ENCODE measurements at places on chromosomes 5 and 9.

- DNase-seq = no peak
Observed at GRCh38 chr5:72093217-72093616, 14.1 kb upstream of the MAP1B start.

DNA sequence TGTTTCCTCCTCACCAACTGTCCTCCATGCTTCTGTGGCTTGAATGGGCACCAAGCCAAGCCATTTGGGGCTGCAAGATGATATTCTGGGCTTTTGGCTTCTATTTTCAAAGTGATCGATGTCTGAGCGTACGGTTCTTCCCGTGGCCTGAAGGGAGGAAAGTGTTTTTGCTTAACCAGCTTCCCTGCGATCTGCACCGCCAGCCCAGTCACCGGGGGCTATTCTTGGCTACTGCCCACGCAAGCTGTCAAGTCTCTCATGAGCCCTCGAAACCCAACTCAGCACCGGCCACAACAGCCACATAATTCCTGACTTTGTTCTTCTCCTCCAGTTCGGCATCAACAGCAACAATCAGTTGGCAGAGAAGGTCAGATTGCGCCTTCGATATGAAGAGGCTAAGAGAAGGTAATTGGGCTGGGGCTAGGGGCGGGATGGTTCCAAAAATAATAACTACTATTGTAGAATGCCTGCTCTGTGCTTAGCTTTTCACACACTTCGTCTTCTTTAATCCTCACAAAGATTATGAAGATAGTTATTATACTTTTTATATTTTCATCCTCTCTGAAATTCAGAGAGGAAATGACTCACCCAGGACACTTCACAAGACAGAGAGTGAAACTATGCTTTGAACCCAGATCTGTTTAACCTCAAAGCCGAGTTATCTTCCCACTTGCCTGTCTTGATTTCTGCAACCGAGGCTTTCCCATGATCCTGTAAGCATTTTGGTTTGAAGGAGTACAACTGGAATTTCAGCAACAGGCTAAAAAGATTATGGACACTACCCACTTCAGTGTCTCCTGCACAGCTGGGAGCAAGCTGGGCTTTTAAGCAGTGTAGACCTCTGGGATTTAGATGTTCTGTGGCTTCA lies 76.4 kb upstream of the RARS1 start:
- DNase-seq = no peak

DNA sequence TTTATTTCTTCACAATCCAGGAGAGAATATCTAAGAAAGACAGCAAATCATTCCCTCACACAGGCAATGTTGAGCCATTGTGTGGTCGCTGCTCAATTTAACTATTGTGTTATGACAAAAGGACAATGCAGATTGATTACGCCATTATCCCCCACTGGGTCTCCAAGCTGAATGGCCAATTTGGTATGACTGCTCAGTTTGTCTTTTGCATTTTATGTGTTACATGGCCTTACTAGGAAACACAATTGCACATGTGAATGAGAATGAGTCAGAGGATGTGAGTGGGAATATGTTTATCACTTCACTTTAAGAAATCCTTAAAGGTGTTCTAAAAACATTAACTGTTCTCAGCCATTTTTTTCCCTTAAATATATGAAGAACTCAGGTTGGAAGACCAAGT lies 108.3 kb downstream of the FAM174A start:
- DNase-seq = no peak

GRCh38 chr9:13956107-13956506 lies 357.8 kb downstream of the NFIB start:
- no peak for DNase-seq

DNA sequence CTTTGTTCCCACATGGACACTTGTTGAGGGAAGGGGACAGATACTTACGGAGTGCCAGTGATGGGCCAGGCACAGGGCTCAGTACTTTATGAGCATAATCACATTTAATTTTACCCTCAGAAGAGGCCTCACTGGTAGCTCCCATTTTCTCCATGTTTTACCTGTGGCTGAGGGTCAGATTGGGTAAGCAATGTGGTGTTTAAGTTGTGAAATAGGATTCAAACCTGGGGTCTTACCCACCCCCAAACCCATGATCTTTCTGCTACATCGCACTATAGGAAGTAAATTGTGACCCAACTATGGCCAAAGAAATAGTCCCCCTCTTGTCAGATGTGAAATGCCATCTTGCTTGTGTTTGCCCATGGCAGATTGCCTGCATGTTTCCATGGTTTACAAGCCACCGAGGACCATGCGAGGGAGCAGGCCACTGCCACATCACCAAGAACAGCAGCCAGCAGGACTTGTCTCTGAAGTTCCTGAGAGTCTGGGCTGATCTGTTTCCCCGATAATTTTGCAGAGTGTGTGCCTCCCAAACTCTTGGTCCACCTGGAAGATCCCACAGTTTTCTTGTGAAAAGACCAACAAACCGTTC lies 95.4 kb downstream of the MACROH2A1 start:
- no peak for DNase-seq
